Skeletal muscle tissue (tissue), 5 donors: ENCODE measurements at places on chromosomes 11 and 22. TPM values are rescaled to one million over a fixed set of nuclear protein-coding genes. Genes with fewer than 3 reads are reported as not detected.

APLNR gene
- 74.6 TPM for total RNA-seq

UBASH3B gene
- total RNA-seq = 4.2 TPM

ISX gene
- total RNA-seq = not detected

CRYBB2 gene
- total RNA-seq = not detected

YPEL4 gene
- total RNA-seq = 0.52 TPM

OR8G5 gene
- total RNA-seq = 0.52 TPM

FOLR1 gene
- total RNA-seq = 1.0 TPM

TRIM51 gene
- total RNA-seq = not detected

OR5D14 gene
- total RNA-seq = not detected

USH1C gene
- not detected for total RNA-seq

NAALADL1 gene
- total RNA-seq = 8.4 TPM

OR4D5 gene
- 0.52 TPM for total RNA-seq

SYT12 gene
- total RNA-seq = not detected

MRPL21 gene
- 53.2 TPM for total RNA-seq

SORL1 gene
- 6.3 TPM for total RNA-seq

IL18 gene
- total RNA-seq = 0.52 TPM

MIEF1 gene
- total RNA-seq = 10.4 TPM

TREH gene
- 0.52 TPM for total RNA-seq

CHST1 gene
- 3.1 TPM for total RNA-seq

ZP1 gene
- not detected for total RNA-seq

RIMBP3B gene
- total RNA-seq = not detected

ACRV1 gene
- 0.52 TPM for total RNA-seq
